ENCODE measurements at places on chromosomes 3 and 15.

DNA sequence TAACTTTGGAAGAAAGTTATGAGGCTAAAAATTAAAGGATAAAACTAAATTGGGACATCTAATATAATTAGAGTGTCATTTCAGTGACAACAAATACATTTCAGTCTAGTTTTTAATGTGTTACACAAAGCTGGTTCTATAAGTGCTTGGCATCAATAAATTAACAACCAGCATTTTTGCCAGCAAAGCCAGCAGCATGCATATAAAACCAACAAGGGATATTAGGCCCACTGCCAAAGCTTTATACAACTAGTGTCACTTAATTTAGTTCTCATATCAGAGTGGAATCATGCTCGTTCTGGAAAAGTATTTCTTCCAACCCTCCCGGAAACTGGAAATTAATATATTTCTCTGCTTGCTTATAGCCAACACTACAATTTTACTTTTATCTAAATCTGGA is 88.8 kb downstream of the THBS1 start:
- no peak for DNase-seq

GRCh38 chr15:96977886-96978285 is 647.4 kb downstream of the NR2F2 start:
- no peak for DNase-seq

GRCh38 chr15:48330105-48330785 is 984 bp upstream of the DUT start:
- DNase-seq: no peak

GRCh38 chr3:42515391-42515916 is 13.0 kb downstream of the VIPR1 start:
- DNase-seq: no peak

GRCh38 chr15:74616366-74616939 is 817 bp downstream of the CLK3 start:
- peak; percentile 81 for DNase-seq

Data from femur (tissue), 1 donor.